Naive thymus-derived CD8-positive, alpha-beta T cell (primary cell): ENCODE measurements at places on chromosomes 7 and 10. TPM values are rescaled to one million over a fixed set of nuclear protein-coding genes. Genes with fewer than 3 reads are reported as not detected.

- no peak for DNase-seq
Measured at GRCh38 chr10:43983405-43983804, 334.7 kb upstream of the ZNF32 start.

Gene ZNF727
- 2.3 TPM for total RNA-seq

GRCh38 chr10:25843551-25844170 lies 90.4 kb upstream of the MYO3A start:
- no peak for DNase-seq

- DNase-seq = no peak
Measured at GRCh38 chr7:23373151-23374004, 74.2 kb downstream of the MALSU1 start.

Gene C1QL3
- total RNA-seq = not detected

- peak; percentile 78 for DNase-seq
Measured at GRCh38 chr7:128108641-128109423, 77.6 kb upstream of the LRRC4 start.
